IPS DF 19.7 (cell line): ENCODE measurements at places on chromosomes 12 and 14.

DNA sequence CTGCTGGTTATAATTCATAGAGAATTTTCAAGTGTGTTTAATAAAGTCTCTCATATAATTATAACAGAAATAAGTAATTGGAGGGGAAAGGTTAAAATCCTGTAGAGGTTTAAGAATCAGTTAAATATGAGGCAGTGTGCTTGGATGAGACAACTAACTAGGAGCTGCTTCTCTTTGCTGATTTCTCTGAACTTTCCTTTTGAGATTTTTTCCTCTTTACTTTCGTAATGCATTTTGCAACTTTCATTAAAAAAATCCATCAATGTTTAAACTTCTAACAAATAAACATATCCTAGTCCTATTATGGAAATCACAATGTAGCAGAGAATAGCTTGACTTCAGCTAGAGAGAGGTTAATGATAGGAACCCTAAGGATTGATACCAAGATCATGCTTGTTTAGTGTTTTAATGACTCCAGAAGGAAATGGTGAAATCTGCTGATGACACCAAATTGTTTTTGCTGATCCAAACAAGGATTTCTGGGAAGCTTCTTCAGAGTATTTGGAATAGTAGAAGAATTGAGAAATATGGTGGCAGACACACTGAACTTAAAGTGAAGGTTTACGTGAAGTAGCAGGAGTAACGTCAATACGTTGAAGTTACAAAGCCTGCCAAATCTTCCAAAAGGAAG, 122.6 kb downstream of the RAD51B start:
- DNase-seq: no peak

DNA sequence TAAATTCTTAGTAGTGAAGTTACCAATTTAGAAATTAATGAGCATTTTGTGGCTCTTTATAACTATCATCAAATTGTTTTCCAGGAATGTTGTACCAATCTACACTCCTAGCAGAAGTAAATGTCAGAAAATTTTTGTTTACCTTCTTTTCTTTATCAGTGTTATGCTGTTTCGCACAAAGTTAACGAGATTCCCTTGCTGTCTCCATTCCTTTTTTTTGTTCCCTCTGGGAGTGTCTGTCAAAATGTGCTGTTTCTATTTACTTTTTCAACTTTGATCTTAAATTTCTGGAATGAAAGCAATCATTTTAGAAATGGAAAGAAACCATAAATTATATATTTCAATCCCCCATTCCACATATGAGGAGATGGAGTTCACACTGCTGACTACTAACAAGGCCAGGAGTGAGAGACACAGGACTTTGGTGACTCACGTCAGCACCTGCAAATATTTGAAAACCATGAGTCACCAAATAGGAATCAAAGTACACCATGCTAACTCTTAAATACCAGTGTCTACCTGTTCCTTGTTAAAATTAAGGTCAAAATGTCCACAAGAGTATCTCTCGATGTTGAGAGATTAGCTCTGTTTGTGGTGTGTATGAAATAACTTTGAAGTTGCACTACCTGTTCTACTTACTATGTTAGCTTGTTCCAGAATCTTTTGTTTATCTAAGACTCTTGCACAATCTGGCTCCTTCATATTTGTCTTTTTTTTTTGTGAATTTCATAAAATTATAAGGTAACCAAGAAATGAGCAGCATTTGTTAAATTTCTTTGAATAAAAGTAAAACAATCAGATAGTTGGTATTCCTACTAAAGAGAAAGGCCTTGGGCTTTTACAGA, 106.0 kb downstream of the RMST start:
- no peak for DNase-seq

DNA sequence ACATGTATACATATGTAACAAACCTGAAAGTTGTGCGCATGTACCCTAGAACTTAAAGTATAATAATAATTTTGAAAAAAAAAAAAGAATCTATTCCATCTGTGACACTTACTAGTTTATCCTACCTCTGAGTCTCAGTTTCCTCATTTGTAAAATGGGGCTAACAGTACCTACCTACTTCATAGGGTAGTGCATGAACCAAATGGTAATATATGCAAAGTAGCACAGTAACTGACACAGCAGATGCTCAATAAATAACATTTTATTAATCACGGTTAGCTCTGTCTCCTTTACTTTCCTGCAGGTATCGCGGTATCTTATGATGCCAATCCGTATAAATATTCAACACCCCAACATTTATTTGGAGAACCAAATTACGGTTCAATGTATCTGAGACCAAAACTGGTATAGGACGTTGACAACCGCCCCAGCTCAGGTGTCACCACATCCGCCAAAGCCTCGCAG, 703 bp downstream of the TMED10 start:
- no peak for DNase-seq

DNA sequence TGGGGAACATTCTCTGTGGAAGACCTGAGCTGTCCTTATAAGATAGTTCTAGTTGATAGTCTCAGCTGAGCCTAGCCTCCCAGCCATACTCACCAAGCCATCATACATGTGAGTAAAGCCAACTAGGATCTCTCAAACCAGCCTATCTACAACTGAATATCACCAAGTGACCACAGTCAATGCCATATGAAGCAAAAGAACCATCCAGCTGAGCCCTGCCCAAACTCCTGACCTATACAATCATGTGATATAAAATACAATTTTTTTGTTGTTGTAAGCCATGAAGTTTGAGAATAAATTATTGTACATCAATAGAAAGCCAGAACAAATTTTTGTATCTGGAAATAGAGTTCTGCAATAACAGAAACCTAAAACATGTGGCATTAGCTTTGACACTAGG, 118.3 kb downstream of the SLC25A21 start:
- no peak for DNase-seq

- no peak for DNase-seq
These were observed 83.7 kb downstream of the HEATR5A start for GRCh38 chr14:31336646-31337045.

GRCh38 chr12:24480766-24481449, 468.0 kb downstream of the BCAT1 start:
- DNase-seq: no peak

- DNase-seq: no peak
These were observed 1.8 kb downstream of the CDK2AP1 start for GRCh38 chr12:123269896-123270213.

DNA sequence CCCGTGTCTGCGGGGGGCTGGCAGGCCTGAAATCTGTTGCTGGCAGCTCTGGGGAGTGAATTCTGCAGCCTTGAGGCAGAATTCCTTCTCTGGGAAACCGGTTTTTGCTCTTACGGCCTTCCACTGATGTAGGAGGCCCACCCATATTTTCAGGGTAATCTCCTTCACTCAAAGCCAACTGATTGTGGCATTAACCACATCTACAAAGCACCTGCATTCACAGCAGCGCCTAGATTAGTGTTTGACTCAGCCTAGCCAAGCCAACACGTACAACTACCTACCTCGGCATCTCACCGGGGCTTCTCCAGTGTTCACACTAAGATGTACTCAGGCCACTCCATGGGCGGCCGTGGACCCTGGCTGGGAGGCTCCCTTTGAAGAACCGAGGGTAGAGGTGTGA, 15.8 kb downstream of the C12orf43 start:
- no peak for DNase-seq

DNA sequence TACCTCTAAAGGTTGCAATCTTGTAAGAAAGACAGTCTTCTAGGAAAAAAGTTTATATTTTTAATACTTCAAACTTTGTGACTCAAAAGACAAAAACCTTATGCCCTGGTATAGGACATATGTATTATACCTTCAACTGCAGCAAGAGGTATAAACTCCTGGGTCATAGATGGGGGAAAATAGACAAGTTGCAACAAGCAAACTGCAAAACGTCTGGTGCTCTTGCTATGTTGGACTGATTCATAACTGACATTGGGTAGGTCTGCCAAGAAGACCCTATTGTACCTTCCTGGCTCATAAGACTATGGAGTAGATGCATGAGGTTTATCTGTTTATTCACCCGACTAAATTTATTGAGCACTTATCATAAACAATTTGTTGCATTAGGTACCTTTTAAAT, 40.9 kb downstream of the BEST3 start:
- no peak for DNase-seq

DNA sequence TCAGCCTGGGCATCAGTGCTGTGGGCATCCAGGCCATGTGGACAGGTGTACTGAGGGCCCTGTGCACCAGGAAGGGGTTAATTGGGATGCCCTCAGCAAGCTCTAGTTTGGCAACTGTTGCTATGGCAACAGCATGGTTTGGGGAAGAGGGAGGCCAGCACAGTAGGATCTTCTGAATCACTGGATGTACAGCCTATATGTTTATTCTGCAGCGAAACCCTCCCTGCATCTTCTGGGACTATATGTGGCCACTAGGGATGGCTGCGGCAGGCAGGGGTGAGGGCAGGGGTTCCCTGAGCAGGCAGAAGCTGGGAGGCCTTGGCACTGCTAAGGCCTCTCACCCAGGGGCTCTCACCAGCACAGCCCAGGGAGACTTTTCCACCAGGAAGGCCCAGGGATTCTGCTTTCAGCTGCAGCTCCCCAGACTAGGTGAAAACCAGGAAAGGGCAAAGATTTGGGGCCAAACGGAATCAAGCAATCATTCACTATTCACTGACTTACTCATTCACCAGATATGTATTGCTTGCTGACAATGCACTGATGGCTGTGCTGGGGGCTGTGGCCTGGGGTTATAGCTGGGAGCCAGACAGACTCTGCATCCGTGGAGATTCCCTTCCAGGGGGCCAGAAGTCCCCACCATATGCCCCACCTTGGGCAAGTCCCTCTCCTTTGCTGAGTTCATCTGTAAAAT, 42.8 kb downstream of the IRF2BPL start:
- no peak for DNase-seq

- DNase-seq: no peak
These were observed 331.4 kb downstream of the TMTC2 start for GRCh38 chr12:83018088-83018487.

GRCh38 chr14:81591266-81591665, 57.6 kb upstream of the SEL1L start:
- no peak for DNase-seq

DNA sequence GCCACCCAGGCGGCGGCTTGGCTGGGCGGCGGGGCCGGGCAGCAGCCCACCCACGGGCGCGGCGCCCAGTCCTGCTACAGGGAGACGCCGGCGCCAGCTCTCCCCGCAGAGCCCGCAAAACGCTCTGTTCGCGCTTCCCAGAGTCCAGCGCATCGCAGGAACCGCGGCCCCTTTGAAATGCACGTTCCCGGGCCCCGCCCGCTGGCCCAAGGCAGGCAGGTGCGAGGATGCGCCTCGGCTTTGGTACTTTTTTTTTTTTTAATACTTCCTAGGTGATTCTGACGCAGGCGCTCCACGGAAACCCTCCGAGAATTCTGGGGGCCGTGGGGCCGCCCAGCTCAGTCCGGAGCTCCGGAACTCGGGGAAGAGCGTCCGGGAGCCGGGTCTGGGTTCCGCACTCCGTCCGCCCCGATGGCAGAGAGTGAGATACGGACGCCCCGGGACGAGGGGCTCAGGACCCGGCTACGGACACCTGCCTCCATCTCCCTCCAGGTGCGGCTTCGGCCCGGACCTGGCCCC, 483 bp downstream of the POC1B start:
- DNase-seq: no peak

GRCh38 chr12:93347054-93347785, 30.5 kb upstream of the NUDT4 start:
- no peak for DNase-seq

DNA sequence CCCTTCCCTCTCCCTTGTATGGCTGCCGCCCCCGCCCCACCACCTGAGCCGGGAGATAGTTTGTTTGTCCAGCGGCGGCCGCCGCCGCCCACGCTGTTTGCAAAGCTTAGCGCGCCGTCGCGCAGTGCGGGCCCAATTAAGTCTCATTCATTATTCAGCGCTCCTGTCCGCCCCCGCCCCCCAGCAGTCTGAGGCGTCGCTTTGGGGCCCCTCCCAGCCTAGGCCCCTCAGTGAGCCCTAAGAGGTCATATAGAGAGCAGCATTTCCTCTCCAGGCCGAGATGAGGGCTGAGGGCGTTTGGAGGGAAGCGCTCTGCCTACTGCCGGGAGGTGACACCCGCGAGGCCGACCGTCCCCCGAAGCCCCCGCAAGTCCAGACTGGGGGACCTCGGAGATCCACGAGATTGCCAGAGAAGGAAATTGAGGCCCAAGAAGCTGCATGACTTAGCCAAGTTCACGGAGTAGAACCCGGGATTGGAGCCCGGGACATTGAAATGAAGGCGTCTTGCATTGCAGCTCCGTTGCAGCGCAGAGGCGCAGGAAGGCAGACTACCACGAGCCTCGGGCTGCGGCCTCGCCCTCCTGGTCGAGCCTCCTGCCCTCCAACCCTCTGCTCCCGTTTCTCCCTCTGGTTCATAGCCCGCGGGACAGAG, at the start of gene DNAJC22:
TSS of gene DNAJC22 (plus strand) at position 230 of the 652 bp plus-strand sequence. CDS start 1,985 bp downstream, outside the sequence.
- DNase-seq: no peak

GRCh38 chr14:101461891-101462290, 99.4 kb upstream of the DIO3 start:
- DNase-seq: no peak

GRCh38 chr12:105812366-105812765, 326.4 kb downstream of the NUAK1 start:
- DNase-seq: no peak

DNA sequence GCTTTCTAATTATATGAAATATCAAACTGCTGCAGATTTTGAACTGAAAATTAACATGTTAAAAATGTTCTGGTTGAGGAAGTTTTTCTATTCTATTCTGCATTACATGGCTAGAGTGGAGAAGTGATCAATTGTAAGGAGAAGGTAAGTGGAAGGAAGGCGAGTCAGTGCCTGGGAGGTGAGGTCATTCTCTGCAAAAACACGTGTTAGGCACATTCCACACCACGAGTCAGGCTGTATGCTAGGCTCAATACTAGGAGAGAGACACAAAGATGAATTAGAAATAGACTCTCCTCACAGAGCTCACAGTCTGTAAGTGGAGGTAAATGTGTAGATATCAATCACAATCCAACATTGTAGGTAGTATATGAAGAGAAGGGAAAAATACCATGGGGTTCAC, 194.1 kb downstream of the NOVA1 start:
- no peak for DNase-seq

DNA sequence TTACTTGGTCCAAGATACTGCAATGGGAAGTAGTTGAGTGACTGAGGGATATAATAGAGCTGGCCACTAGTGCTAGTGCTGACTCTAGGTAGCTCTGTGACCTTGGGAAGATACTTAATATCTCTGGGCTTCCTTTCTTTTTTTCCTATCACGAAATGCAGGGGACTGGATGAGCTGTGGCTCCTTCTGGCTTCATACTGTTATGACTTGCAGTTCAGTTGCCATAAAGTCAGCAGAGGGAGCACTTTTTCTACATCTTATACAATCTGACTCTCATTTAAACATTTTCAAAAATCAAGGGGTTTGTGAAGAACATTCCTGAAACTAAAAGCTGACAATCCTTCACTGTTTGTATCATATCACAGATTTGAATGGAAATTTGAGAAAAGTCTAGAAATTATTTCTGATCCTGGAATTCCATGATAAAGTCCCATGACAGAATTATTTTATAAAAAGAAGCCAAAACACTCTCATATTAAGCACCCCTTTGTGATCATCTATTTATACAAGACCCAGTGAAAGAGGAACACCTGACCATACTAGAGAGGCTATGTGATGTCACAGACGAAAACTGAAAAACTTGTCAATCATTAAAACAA, 5.3 kb downstream of the BHLHE41 start:
- no peak for DNase-seq

GRCh38 chr12:97257726-97258125, 204.9 kb upstream of the RMST start:
- no peak for DNase-seq

GRCh38 chr12:59660148-59660547, 64.3 kb downstream of the SLC16A7 start:
- no peak for DNase-seq
